ENCODE measurements at places on chromosomes 1 and 21. TPM values are rescaled to one million over a fixed set of nuclear protein-coding genes. Genes with fewer than 3 reads are reported as not detected.
A peak's percentile ranks its signal among the peaks of the same experiment; 100 is the strongest.

DNA sequence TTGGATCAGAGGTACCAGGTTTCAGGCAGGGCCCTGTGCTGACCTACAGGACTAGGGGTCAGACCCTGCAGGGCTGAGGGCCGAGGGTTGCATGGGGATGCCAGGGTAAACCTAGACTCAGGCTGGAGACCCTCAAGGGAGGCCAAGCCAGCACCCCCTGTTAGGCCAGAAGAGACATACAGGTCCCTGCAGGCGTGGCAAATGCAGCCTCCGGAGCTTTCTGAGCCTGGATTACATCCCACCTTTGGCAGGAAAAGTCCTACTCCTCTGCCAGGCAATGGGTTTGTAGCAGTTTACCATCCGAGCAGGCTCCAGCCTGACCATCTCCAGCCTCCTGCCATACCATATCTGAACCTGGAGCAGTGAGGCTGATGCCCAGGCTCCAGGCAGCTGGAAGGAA lies 425.3 kb downstream of the NPHP4 start:
- no peak for DNase-seq

Gene B3GALT2
- 0.07 TPM for total RNA-seq

- no peak for DNase-seq
These were observed 1.3 kb upstream of the S100A10 start for GRCh38 chr1:151994956-151995355.

- DNase-seq, result no peak
These were observed 117.3 kb downstream of the RHOU start for GRCh38 chr1:228852511-228853088.

Gene GSTM5
- total RNA-seq, result not detected

DNA sequence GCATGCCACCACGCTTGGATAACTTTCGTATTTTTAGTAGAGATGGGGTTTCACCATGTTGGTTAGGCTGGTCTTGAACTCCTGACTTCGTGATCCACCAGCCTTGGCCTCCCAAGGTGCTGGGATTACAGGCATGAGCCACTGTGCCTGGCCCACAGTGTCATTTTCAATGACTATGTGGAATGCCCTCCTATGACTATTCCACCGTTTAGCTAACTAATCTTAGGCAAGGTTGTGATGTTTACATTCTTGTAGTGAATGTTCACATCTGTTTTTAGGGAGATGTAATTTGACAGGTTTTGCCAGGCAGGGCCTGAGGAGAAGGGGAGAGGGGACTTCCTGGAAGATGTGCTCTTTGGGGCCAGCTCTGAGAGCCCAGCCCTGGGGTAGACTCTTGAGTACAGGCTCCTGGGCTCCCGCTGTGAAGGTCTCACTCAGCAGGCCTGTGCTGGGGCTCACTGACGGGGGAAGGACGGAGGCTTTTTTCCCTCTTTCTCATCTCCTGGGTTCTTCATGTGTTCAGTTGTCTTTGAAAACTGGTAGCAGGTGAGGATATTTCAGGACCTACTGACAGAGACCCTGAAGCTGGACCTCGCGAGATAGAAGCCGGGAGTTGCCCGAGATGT lies 13.2 kb downstream of the COQ8A start:
- no peak for DNase-seq

- no peak for DNase-seq
These were observed 17.8 kb upstream of the LRRC47 start for GRCh38 chr1:3814065-3814464.

DNA sequence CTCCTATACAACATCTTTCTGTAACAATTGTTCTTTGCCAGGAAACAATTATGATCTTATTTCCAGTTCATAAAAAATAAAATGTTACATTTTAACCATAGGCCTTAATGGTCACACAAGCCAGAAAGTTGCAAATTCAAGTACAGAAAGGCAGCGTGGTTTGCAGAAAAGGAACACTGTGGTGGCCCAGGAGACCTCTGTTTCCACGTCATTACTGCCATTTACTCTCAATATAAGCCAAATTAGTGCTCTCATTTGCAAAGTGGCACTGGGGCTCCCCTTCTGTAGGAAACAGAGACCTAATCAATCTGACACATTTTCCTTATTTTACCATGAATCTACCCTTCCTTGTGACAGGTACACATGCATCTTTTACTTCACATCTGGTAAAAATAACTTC lies 79.3 kb upstream of the TLR5 start:
- DNase-seq, result no peak

Gene KCNJ10
- total RNA-seq, result not detected

Gene TRPM2
- 1.6 TPM for total RNA-seq

GRCh38 chr1:218557731-218558130 lies 212.6 kb downstream of the TGFB2 start:
- DNase-seq, result no peak

- DNase-seq, result no peak
These were observed 73.5 kb downstream of the EPS15 start for GRCh38 chr1:51445351-51446090.

DNA sequence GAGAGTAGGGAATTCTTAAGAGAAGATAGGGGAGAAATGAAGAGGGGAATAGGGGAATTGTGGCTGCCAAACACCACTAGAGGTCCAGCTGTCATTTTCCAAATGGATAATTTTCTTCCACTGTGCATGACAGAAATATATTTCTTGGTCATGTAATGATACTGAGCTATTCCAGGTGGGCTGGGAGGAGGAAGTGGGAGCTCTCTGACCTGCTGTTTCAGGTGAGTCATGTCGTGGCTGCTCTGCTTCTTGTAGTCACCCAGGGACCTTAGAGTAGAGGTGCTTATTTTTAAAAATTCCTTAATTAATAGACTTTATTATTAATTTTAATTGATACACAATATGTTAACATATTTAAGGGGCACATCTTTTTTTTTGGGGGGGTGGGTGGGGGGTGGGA lies 11.9 kb downstream of the PDE4B start:
- DNase-seq, result no peak

Gene RIMKLA
- not detected for total RNA-seq

GRCh38 chr1:79325705-79326104 lies 319.2 kb upstream of the ADGRL4 start:
- DNase-seq, result no peak

DNA sequence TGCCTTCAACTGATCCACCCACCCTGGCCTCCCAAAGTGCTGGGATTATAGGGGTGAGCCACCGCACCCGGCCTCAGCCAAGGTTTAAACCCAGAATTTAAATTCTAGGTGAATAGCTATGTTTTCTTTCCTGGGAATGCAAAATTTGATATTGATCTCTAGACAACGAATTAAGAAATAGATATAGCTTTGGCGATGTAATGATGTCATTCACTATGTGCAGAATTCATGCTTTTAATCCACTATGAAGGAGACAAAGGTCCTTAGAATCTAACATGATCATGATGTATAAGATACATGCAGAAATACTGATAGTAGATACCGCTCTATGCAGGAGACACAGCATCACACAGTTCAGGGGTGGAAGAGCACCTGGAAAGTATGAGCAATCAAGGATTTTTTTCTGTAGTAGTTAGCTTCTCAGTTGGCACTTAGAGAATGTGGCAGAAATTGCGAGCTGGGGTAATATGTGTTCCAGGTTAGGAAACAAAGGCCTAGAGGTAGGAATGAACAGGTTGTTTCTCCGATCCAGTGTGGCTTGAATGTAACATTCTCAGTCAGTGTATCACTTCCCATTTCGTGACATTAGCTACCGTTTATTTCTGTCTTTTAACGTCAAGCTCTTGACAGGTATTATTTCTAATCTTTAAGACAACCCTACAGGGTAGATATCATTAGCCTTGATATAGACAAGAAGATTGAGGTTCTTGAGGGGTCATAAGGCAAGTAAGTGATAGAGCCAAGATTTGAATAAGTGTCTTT lies 3.0 kb upstream of the CEP350 start:
- peak; percentile 57 for DNase-seq

- no peak for DNase-seq
These were observed 418 bp downstream of the DDX20 start for GRCh38 chr1:111756124-111756513.

- no peak for DNase-seq
These were observed 18.9 kb downstream of the LRIF1 start for GRCh38 chr1:110944806-110945205.

Gene CNR2
- total RNA-seq, result 45.6 TPM

DNA sequence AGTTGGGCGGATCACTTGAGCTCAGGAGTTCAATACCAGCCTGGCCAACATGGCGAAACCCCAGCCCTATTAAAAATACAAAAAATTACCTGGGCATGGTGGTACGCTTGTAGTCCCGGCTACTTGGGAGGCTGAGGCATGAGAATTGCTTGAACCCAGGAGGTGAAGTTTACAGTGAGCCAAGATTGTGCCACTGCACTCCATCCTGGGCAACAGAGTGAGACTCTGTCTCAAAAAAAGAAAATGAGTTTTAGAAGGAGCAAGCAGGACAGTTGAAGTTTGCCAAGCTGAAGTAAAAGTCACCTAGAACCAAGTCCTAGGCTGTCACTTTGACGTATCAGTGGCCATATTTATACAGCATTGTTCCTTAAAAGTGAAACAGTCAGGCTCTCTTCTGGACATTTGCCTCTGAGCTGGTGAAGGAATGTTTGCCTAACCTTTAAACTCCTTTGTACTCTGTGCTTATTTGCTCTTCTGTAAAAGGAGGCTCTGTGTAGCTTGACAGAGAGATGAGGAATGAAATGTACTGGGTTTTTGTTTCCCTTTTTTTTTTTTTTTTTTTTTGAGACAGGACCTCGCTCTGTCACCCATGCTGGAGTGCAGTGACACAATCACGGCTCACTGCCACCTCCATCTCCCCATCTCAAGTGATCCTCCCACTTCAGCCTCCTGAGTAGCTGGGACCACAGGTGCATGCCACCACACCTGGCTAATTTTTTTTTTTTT lies 2.8 kb downstream of the RAB4A start:
- no peak for DNase-seq

Gene C8B
- not detected for total RNA-seq

GRCh38 chr1:43436371-43436770 lies 17.4 kb downstream of the HYI start:
- DNase-seq, result no peak

Gene SCNM1
- 53.6 TPM for total RNA-seq

DNA sequence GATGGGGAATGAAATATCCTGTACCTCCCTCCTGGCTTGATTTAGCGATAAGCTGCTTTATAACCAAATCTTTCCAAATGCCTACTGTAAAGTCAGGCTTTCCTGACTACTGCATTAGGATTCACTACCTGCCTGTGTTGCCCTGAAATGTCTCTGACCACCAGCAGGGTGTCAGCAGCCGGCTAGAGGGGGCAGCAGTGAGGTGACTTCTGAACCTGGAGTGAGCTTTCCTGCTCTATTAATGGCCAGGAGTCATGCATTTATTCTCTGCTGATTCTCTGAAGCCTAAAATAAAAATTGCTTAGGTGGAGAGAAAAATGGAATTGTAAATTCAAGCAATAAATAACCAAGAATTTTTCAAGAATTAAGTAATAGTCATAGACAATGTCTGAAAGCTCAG lies 2.5 kb downstream of the BACE2 start:
- peak; percentile 59 for DNase-seq

- no peak for DNase-seq
These were observed 726.5 kb upstream of the ADAMTS5 start for GRCh38 chr21:27693376-27693775.

- peak; percentile 81 for DNase-seq
These were observed 154.4 kb downstream of the PLPP3 start for GRCh38 chr1:56424744-56425493.

DNA sequence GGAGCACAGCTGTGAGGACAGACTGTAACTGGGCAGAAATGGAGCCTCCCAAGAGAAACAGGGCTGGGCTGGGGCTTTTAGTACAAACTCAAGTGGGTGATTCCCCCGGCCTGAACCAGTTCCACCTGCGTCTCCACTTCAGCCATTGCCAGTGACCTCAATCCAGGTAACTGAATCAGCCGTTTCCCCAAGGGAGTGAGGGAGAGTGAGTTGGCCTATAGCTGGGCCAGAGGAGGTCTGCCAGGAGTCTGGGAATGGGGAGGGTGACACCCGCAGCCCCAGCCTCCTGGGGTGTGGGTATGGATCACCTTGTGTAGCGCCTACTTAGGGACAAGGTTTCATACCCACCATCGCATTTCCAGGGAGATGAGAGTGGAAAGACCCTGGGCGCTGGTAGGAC lies 8.5 kb downstream of the SLC26A9 start:
- no peak for DNase-seq

GRCh38 chr1:219692981-219693380 lies 80.1 kb upstream of the ZC3H11B start:
- DNase-seq, result no peak

Gene VHLL
- 0.49 TPM for total RNA-seq

Gene RCSD1
- 531 TPM for total RNA-seq

Gene OR10J1
- total RNA-seq, result not detected

- peak; percentile 90 for DNase-seq
These were observed 9.3 kb downstream of the MASP2 start for GRCh38 chr1:11037740-11038182.

- no peak for DNase-seq
These were observed 1.0 kb downstream of the CELA2B start for GRCh38 chr1:15476927-15477326.

Gene XPR1
- 22.8 TPM for total RNA-seq

GRCh38 chr1:18747671-18748070 lies 111.8 kb downstream of the TAS1R2 start:
- DNase-seq, result no peak

Gene OR6N1
- total RNA-seq, result not detected

- DNase-seq, result no peak
These were observed 46.2 kb downstream of the SH3GLB1 start for GRCh38 chr1:86750530-86750929.

DNA sequence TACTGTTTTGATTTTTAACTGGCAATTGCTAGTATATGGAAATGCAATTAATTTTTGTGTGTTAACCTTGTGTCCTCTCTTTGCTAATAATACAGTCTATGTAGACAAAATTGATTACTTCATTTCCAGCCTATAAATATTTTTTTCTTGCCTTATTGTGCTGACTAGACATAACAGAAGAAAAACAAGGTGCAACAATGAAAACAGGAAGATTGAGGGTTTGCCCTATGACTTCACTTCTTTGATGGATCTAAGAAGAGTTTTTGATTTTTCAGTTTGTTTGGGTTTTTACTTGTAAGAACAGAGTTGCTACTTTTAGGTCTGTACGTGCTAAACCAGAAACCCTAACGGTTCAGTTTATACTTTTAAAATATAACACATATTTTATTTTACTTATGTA lies 8.5 kb upstream of the CNIH4 start:
- no peak for DNase-seq

DNA sequence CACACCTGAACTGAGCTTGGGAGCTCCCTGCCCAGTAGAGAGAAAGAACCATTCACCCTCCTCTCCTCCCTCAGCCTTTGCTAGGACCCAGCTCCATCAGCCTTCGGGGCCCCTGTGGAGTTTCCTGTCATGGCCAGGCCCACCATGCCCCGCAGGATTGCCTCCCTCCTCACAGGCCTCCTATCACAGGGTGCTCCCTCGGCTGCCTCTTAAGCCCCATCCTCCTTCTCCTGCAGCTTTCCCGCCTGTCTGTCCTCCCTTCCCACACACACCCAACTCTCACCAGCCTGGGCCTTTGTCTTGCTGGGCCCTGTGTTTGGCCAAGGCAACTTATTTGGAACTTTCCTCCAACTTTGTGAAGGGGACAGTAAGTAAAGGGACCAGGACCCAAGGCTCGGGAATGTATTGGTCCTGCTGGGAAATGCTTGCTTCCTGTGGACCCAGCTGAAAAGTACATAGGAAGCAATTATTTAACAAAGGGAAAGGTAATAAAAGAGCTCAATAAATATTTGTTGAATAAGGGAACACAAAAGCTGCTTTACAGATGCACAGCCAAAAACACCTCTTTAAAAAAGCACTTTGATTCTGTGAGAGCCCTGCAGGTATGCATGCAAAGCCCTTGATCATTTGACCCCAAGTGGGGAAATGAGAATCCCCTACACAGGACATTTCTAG lies 31.6 kb upstream of the TENT5C start:
- no peak for DNase-seq

All from B cell (primary cell).